ENCODE measurements at places on chromosomes 2 and 18.

DNA sequence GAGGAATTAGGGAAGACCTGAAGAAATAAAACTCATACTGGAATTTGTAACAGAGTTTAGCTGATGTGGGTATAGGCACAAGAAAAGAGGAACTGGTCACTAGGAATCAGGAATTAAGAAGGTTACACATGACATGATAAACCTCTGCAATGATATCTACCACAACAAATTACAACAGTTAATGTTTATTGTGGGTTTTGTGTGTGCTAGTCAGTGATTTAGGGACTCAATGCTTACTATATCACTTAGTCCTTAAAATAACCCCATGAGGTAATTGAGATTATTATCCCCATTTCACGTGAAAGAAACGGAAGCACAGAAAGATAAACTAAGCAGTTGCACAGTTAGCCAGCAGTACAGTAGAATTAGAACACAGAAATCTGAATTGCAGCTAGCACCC lies 415.8 kb upstream of the ZEB2 start:
- DNase-seq, result no peak

- no peak for DNase-seq
Observed at GRCh38 chr18:76712511-76713140, 109.7 kb upstream of the ZNF236 start.

DNA sequence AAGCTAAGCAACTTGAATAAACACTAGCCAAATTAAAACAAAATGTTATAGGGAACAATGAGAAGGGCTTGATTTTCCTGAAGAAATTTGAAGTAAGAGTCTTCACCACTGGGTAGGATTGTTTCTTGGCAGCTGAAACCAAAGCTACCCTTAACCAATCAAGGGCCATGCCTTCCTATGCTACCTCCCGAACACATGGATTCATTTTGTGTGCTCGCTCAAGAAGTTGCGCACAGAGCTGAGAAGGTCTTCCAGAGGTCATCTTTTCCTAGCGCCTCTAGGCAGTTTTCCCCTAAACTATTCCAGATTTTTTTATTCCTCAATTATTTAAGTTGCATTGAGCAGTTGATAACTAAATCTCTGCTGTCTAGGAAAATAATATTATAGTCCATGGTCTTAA lies 264.6 kb downstream of the RBM43 start:
- no peak for DNase-seq

- DNase-seq, result no peak
Observed at GRCh38 chr18:74396171-74397169, 60.6 kb downstream of the DIPK1C start.

- DNase-seq, result no peak
Observed at GRCh38 chr2:69625078-69625795, 18.3 kb downstream of the AAK1 start.

- DNase-seq, result no peak
Observed at GRCh38 chr2:235138339-235138738, 186.5 kb downstream of the SH3BP4 start.

GRCh38 chr2:158586491-158586890 lies 129.7 kb downstream of the PKP4 start:
- DNase-seq, result no peak

GRCh38 chr2:109260116-109260855 lies 131.3 kb downstream of the SH3RF3 start:
- no peak for DNase-seq

GRCh38 chr2:201369775-201370174 lies 12.6 kb upstream of the FLACC1 start:
- no peak for DNase-seq

GRCh38 chr18:75635096-75635495 lies 207.6 kb upstream of the SMIM21 start:
- DNase-seq, result no peak

DNA sequence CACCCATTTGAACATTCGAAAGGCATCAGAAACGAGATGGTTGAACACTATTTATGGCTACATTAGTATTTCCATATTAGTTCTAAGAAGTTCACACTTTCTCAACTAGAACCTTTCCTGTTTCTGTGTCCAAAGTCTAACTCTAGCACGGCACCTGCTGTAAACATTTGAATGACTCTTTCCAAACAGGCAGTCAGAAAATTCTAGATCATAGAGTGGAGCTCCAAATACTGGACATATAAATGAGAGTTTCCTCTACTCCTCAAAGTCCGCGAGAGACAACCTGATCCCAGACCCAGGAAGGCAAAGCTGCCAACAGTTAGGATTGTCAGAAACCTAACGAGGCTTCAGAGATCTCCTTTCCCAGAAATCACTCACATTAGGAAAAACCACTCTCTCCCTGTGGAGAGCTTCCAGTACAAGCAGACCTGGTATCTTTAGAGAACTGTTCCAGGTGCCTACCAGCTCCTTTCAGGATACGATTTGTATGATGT lies 10.6 kb downstream of the RND3 start:
- no peak for DNase-seq

DNA sequence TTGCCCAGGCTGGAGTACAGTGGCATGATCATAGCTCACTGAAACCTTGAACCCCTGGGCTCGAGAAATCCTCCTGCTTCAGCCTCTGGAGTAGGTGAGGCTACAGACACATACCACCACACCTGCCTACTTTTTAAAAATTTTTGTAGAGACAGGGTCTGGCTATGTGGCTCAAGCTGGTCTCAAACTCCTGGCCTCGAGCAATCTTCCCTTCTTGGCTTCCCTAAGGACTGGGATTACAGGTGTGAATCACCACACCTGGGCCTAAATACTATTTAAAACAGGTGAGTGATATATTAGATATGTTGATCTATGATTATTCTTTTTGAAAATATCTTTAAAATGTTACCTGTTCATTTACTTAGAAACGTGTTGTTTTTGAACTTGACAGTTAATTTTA lies 57.2 kb downstream of the MOGAT1 start:
- no peak for DNase-seq

DNA sequence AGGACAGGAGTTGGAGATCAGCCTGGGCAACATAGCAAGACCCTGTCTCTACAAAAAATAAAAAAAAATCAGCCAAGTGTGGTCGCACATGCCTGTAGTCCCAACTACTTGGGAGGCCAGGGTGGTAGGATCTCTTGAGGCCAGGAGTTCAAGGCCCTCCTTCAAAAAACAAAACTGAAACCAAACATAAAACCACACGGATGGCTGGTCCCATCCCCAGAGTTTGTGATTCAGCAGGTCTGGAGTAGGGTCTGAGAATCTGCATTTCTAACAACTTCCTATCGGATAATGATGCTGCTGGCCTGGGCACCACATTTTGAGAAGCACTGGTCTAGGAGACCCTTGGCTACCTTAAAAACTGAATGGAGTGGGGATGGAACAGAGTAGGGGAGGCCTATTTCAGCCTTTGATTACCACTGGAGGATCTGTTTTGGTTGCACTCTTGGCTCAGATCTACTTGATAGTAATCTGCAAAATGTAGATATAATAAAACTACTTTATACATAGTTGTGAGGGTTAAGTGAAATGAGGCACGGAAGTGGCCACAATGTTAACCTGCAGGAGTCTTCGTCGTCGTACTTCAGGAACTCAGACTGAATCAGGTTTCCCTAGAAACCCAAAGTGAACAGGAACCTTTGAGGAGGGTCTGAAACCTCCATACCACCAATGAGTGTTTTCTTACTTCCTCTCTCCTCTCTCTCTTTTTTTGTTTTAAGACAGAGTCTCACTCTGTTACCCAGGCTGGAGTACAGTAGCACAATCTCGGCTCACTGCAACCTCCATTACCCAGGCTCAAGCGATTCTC lies 25.5 kb upstream of the NFE2L2 start:
- DNase-seq, result peak; percentile 21

GRCh38 chr18:12021077-12021476 lies 39.8 kb downstream of the IMPA2 start:
- no peak for DNase-seq

GRCh38 chr2:231590614-231591013 lies 2.0 kb upstream of the TEX44 start:
- no peak for DNase-seq

- DNase-seq, result no peak
Observed at GRCh38 chr2:31531101-31531500, 49.6 kb downstream of the SRD5A2 start.

DNA sequence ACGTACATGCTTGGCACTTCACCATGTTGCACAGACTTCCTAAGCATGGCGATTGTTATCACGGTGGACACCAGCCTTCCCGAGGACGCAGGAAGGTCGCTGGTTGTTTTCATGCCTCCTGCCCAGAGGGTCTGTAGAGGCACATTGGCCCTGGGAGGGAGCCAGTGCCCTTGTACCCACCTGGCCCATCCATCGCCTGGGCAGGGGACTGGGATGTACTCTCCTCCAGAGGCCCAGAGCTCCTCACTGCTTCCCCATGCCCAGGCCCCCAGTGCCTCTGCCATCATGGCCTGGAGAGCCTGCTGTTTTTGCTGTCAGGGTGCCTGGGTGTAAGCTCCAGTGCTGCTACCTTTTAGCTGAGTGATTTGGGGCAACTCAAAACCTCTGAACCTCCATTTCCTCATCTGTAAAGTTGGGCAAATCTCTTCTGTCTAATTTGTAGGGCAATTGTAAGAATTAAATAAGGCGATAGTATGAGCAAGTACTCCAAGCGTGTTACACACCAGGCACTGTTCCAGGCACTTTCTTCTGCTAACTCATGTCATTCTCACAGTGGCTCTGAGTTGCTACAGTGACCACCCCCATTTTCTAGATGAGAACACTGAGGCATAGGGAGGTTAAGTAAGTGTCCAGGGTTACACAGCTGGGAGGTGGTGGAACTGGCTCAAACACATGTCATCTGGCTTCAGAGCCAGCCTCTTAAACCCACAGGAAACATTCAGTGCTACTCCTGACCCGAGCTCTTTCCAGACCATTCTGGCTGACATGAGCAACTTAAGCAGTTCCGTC lies 45.3 kb downstream of the GREB1 start:
- DNase-seq, result no peak

GRCh38 chr18:44626807-44627206 lies 53.9 kb upstream of the SETBP1 start:
- DNase-seq, result no peak

DNA sequence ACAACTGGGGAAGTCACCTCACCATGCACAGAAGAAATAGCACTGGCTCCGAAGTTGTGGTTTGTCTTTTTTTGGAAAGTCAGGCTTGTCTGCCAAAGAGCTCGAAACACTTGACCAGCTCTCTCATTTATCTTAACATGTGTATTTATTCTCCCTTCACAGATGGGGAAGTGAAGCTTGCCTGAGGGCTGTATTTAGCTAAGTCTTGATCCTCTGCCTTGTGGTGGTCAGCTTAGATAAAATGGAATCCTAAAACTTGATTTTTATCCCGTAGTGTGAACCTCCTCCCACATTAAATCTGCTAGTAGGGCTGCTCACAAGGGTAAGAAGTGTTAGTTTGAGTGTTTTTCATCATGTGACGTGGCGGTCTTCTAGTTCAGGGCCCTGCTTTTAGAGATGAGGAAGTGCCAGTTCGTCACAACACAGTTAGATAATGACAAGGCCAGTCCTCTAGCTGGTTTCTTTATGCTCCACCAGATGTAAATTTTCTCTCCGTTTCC lies 89.7 kb downstream of the TMEM247 start:
- DNase-seq, result no peak

DNA sequence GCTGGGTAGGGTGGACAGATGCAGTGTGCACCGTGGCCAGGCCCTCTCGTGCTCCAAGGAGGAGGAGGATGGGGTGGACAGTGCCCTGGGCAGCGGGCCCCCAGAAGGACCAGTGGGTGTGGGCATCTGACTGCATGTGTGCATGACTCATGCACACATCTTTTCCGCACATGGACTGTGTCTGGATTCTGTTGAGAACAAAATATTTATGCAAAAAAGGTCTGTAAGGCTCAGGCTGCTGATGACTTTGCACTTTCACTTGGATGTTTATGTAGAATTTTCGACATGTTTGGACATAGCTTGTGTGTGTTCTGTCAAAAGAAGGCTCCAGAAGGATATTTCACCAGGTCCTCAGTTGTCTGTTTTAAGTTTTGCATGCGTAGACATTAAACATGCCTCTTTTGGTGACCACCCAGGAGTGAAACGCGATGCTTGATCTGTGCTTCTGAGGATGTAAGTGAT lies 45.6 kb downstream of the MTCL1 start:
- DNase-seq, result no peak

Data from stimulated activated naive CD8-positive, alpha-beta T cell treated with anti-CD3 and anti-CD28 coated beads, Interleukin-15, amount 100 ng/mL, for 72 hours (primary cell).